ENCODE measurements at places on chromosomes 2 and 18.

- DNase-seq: no peak
Observed at GRCh38 chr2:69926849-69927515, 12.1 kb downstream of the MXD1 start.

GRCh38 chr2:69340101-69340775, 46.8 kb downstream of the GFPT1 start:
- DNase-seq: no peak

- DNase-seq: no peak
Observed at GRCh38 chr2:13996527-13996926, 636.0 kb upstream of the LRATD1 start.

DNA sequence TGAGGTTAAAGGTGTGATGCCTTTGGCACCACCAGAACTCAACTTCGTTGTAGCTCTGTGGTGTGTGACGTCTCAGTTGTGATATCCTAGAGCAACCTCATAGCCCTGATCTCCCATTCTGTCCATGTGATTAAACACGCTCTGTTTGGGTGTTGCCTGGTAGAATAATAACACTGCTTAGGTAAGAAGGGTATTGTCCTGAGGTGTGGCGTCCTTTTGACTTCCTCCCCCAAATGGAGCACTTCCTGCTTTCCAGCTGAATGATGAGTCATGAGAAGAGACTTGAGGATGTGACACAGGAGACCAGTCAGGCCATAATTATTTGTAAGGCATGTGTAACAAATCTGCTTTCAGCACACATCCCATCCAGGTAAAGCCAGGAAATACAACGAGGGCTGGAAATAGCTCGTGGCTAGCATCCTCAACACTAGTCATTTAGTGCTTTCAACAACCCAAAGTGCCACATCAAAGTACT, 100.7 kb downstream of the RAPGEF4 start:
- DNase-seq: no peak

DNA sequence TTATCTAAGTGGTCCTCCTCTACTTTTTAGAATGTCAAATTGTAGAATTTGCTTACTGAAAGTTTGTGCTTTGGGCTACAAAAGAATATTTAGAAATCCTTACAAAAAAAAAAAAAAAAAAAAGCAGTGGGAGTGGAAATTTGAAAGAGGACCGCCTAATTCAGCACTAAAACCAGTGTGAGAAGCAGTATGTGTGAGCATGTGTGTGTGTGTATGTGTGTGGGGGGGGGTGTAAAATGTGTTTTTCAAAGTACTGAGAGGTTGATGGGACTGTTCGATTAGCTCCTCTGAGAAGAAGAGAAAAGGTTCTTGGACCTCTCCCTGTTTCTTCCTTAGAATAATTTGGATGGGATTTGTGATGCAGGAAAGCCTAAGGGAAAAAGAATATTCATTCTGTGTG, at the start of gene VIT:
Gene VIT, plus strand, starts transcription at position 175 of the 400 bp plus-strand sequence. CDS start 19,664 bp downstream, outside the sequence.
- DNase-seq: no peak

DNA sequence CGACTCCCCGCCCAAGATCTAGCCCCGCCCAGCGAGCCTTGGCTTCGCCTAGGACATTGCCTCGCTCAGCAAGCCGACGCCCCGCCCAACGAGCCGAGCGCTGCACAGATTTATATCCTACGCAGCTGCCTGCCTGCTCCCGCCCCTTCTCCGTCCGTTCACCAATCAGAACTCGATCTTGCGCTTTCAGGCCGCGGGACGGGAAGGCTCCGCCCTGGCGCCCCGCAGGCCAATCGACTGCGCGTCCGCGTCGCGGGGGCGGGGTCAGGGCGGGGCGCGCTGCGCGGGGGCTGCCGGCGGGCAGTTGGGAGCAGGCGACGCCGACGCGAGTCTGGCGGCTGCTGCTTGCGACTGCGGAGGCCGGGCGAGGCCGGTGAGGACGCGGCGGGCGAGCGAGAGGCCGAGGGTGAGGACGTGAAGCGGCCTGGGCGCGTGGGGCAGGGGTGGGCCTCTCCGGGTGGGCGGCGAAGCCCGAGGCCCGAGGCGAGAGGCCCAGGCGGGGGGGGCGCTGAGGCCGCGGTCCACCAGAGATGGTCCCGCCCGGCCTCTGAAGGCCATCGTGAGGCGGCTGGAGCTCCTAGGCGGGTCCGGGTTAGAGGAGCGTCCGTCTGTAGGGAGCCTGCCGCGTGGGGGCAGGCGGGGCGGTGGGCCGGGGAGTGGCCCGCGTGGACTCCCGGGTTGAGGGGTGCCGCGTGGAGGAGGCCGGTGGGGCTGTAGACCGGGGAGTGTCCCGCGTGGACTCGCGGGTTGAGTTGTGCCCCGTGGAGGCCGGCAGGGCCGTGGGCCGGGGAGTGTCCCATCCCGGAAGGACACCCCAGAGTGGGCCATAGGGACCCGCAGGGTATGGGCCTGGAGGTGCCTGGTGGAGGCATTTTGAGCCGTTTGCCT, at the start of gene FARP2:
Gene FARP2, plus strand, starts transcription at position 303 of the 888 bp plus-strand sequence. CDS start 16,823 bp downstream, outside the sequence.
- DNase-seq: peak; percentile 90

DNA sequence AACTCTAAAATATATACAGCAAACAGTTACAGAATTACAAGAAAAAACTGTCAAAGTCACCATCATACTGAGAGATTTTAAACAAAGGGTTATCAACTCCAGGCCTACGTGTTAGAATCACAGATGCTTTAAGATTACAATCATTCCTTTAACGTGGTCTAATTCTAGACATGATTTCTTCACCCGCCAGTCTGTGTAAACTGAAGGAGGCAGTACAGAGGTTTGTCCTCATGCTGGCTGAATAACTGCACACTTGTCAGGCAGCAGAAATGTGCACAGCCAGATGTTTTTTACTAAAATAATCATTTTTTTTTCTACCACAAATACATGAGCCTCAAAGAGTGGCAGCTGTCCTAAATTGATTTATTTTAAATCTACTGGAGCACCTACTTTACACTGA, 15.5 kb upstream of the NEURL3 start:
- DNase-seq: no peak

Measured in omental fat pad (tissue), 4 donors.